ENCODE measurements at places on chromosomes 2 and 18.

- no peak for DNase-seq
These were observed 27.7 kb downstream of the LBH start for GRCh38 chr2:30259071-30259470.

DNA sequence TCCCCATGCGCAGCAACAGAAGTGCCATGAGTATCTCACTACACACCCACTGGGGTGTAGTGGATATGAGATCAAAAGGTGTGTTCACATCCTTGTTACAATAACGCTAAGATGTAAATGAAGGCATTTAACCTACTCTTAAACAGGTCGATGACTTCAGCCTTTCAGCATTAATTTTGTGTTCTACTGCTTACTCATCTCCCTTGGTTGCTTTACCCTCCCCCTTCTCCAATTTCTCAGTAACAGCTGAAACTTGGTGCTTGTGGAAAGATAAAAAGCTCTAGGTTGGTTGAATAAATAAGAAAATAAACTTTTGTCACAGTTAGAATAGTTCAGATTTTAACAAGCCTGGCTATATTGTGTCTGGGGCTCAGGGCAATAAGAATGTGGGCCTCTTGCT lies 147.5 kb upstream of the SESTD1 start:
- DNase-seq, result no peak

- no peak for DNase-seq
These were observed 2.2 kb downstream of the CCDC102B start for GRCh38 chr18:68800075-68800474.

DNA sequence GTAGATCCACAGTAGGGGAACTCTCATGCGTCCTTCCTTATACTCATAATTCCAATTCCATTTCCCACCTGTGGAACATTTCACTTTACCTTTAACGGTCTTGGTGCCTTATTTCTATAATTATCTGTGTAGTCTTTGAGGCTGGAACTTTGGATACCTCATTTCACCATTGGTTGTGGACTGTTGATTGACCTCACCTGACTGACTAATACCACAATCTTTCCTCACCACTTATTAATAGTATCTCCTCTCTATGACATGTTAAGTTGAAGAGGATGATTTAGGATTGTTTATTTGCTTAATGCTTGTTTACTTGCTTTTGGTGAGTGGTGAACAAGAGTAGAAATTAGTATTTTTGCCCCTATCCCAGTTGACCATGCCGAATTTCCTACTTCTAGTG lies 50.0 kb downstream of the R3HDM1 start:
- no peak for DNase-seq

DNA sequence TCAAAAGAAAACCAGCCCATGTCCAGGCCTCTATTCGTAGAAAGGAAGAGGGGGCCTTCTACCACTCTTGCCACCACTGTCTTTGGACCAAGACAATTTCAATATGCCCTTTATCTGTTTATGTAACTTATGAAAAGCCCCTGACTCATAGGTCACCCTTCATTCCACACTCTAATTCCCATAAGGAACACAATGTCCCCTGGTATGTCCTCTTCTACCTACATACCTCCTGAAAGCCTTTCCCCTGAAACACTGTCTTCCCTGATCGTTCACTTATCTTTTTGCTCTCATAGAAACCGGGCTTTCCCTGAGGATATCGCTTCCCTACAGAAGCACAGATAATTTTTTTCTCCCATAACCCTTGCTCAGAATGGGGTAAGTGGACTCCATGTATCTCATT lies 13.3 kb downstream of the EIF2AK3 start:
- no peak for DNase-seq

GRCh38 chr2:217709478-217710210 lies 293.2 kb downstream of the TNS1 start:
- DNase-seq, result no peak

DNA sequence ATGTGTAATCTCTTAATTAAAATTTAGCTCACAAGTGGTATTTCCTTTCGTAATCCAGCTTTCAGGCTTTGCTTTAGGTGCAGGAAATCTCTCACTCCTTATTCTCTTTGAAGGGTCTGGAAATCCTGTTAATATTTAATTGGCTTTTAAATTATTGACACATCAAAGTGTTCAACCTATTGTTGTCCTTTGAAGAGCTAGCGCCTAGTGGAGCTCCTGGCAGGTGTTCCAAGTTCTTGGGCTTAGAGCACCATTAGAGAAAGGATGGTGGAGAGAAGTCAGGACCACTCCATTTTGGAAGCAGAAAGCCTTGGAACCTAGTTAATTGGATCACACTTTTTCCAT lies 92.4 kb downstream of the CABLES1 start:
- DNase-seq, result no peak

DNA sequence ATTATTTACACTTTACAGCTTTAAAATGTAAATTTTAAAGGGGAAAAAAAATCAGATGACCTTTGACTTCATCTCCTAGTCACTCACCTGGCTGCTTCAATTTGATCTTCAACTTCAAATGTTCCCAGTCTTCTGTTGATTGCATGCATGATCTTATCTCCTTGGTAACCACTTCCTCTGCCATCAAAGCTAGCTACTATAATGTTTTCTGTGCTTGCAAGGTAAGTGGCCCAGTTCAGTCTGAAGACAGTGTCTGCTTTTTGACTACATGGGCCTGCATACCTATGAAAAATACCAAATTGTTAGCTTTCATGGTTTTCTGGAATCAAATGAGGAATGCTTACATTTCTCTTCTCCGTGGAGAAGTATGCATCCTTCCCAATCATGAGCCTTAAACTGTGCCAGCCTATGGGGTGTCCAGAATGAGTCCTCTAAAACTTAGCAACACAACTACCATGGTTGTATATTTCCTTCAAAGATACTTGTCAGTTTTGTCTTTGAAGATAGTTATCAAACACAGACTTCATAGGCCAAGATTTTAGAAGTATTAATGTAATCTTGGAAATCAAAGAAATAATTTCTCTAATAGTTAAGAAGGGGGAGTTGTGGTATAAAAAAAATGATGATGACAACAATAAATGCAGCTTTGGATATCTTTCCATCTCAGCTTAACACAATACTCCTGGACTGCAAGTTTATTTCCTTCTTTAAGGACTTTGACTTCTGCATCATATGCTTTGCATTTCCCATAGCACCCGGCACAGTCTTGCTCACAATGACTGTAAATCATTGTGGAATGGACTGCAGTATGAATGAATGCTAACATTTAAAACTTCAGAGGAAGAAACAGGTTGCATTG lies 62.1 kb downstream of the DPP4 start:
- no peak for DNase-seq

DNA sequence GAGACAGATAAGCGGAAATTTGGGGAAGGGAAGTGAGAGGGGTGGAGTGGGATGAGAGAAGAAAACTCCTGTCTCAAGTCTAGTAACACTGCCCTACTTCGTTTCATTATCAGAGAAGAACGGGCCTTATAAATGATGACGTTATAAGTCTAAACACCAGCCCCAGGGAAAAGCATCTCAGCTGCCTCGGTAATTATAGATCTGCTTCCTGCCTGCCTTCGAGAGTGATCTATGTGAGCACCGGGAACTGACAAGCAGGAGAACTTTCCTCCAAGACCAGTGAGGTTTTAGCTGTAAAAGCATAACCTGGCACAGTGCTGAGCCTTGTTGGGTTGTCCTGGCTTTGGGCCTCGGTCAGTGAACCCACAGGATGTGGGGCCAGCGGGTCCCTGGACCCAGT lies 227.9 kb upstream of the SIX2 start:
- no peak for DNase-seq

GRCh38 chr2:137927846-137928245 lies 36.4 kb upstream of the HNMT start:
- DNase-seq, result no peak

DNA sequence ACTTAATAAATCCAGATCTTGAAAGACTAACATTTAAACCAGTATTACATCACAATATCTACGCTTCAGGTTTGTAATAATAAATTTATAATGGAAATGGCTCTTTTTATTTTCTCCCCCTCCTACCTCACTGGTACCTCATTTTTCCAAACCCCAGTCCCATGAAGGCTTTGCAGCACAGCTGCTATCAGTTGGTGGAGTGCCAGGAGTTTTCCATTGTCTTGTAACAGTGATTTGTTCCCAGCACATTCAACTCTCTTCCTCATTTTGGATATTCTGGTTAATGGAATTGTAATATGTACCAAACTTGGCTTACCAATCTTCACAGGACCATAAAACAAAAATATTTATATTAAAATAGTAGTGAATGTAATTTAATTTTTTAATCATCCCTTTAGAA lies 91.2 kb downstream of the VRK2 start:
- DNase-seq, result no peak

DNA sequence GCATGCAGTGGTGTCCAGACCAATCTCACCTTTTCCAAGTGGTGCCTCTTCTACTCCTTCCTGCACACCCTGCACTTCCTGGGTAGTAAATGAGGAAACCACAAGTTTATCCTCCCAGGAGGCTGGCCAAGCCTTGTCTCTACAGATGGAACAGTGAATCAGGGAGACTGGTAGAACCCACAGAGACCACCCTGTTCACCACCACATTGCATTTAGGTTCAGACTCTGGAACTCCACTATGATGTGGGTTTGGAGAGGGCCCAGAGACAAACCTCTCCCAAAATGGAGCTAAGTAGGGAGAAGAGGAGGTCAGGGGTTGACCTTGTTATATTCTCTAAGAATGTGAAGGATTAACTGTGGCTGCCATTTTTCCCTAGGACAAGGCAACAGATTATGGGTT lies 102.8 kb upstream of the FZD7 start:
- DNase-seq, result no peak

DNA sequence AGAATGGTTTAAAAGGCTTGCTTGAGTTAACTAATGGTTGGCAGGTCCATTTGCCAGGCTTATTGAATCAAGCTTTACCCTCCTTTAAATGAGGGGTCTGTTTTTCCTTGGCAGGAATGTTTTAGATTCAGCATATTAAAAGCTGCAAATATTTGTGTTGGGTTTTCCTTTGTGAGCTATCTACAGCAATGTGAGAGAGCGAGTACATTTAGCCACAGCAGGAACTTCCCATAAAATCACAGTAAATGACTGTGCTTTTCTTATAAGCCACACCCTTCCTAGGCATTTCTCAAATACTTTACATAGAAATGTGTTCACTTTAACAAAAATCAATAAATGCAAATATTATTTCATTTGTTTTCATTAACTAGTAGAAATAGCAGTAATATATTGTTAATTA lies 23.9 kb downstream of the CALCRL start:
- no peak for DNase-seq

DNA sequence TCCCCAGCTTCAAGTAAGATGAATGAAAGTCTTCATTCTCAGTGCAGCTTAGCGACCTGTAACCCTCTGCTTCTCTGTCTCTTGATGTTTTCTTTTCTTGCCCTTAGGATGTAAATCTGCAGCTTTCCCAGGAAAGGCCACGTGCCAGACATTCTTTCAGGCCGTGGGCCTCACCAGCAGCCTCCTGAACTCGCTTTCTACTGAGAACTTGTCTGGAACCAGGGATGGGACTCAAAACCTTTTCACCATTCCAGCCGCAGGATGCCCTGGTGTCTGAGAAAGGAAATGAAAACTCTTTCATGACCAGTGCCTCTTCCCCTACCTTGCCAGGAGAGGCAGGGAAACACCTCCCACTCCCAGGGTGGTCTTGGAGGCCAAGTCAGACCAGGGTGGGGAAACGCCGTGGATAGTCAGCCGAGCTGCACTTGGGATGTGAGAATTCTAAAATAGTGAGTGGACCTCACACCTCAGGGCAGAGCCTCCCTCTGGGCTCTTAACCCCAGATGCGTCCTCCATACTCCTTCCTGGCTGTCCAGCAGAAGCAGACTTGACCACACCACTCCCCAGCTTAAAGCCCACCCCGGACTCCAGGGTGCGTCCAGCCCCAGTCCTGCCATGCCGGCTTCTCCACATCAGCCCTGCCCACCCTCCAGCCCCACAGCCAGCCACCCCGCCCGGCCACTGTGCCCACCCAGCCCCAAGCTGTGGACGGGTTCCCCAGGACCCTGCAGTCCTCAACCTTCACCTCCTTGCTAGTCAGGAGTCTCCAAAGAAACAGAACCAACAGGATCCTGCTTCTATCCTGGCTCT lies 115.5 kb downstream of the TWIST2 start:
- no peak for DNase-seq

GRCh38 chr2:168698969-168699368 lies 103.5 kb upstream of the NOSTRIN start:
- DNase-seq, result no peak

DNA sequence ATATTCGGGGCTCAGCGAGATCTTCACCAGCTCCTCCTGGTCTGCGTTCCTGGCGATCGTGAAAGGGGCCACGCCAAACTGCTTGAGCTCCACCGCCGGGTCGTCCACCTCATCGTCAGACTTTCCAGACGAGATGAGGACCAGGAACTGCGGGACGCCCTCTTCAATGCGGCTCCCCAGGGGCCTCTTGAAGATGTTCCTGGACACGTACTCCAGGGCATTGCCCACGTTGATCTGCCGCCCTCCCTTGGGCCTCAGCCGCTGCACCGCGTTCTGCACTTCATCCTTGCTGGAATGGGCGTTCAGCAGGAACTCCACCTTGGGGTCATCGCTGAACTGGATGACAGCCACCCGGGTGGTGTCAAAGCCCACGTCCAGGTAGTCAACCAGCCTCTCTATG lies 42.1 kb downstream of the COL6A3 start:
- no peak for DNase-seq

DNA sequence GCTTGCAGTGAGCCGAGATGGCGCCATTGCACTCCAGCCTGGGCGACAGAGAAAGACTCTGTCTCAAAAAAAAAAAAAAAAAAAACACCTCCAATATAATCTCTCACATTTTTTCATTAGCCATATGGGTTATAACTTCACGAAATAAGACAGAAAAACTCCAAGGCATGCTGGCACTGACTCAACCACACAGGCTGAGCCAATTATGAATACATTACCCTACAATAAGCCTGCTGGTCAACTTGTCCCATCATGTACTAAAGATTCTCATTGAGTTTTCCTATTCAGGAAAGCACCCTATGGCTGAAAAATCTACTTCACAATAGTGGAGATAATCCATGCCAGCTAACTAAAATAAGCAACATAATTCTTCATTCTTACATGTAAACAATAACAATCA lies 12.8 kb upstream of the MAP3K20 start:
- DNase-seq, result no peak

All from smooth muscle cell of the brain vasculature (primary cell).